GDM1 (cell line): ENCODE measurements at places on chromosomes 16 and 17.
A peak's percentile ranks its signal among the peaks of the same experiment; 100 is the strongest.

GRCh38 chr17:66507103-66507923 lies 204.9 kb downstream of the PRKCA start:
- DNase-seq: no peak

DNA sequence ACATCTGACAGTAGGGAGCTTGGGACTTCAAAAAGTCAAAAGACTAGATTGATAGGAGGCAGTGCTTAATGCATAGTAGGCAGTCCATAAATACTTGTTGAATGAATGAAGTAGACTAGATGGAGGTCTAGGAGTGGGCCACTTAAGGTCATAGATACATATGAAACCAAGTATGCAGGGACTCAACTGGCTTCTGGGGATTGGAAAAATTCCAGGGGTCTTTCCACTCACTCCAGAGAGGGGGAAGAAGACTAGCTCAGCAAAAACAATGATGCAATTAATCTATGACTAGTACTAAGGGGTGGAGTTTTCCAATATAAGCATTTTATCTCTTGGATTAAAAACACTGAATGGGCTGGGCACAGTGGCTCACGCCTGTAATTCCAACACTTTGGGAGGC lies 298.3 kb upstream of the XYLT1 start:
- no peak for DNase-seq

DNA sequence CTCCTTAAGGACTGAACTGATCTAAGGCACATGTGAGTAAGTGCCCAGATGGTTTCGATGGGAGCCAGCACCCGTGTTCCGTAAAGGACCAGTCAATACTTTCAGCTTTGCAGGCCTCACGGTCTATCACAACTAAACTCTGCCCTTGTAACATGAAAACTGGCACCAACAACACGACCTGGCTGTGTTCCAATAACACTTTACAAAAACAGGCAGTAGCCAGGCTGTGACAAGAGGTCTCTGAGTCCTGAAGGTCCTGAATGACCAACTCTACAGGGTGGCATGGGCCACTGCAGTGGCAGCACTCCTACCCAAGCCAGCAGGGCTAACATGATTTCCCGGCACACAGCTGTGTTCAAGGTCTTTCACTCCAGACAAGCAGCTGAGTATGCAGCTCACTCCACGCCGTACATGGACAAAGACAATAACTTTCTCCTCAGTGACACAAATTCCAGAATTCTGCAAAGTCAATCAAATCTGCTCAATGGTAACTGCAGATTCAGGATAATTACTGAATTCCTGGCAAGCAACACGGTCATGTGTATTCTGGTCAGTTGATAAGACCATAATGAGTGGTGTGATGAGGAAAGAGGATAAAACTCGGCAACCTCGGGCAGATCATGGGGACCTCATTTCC lies 15.3 kb downstream of the NPLOC4 start:
- DNase-seq: no peak

DNA sequence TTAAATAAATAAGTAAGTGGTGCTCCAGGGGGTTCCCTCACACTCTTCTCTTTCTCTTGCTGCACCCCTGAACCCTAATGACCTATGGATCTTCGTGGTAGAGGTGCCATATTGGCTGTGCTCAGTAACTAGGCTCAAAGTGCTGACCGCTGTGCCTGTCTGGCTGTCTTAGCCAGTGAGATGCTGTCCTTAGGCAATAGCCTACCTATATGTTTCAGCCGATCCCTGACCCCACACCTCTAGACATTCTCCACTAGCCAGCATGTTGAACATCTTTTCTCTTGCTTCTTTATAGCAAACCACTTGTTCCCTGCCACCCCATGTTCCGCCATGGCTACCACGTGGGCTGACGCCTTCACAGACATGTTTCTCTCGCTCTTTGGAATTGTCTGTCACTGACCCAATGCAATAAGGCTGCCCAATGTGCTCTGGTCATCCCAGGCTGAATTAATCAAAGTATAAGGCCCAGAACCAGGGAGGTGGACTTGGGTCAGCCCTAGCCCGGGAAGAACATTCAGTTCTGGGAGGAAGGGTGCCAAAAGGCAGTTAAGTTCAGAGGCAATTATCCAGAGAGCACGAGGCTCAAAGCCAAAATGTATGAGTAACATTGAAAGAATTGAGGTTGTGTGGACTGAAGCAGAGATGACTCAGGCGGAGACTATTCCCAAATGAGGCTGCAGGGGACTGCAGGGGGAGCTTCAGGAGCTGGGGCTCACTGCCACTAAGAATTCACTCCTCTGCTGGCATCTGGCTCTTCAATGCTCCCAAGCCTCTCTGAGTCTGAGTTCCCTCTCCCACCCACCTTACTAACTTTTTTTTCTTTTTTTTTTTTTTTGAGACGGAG lies 28.7 kb upstream of the TNRC6A start:
- no peak for DNase-seq

GRCh38 chr16:85455534-85455933 lies 157.6 kb upstream of the GSE1 start:
- no peak for DNase-seq

DNA sequence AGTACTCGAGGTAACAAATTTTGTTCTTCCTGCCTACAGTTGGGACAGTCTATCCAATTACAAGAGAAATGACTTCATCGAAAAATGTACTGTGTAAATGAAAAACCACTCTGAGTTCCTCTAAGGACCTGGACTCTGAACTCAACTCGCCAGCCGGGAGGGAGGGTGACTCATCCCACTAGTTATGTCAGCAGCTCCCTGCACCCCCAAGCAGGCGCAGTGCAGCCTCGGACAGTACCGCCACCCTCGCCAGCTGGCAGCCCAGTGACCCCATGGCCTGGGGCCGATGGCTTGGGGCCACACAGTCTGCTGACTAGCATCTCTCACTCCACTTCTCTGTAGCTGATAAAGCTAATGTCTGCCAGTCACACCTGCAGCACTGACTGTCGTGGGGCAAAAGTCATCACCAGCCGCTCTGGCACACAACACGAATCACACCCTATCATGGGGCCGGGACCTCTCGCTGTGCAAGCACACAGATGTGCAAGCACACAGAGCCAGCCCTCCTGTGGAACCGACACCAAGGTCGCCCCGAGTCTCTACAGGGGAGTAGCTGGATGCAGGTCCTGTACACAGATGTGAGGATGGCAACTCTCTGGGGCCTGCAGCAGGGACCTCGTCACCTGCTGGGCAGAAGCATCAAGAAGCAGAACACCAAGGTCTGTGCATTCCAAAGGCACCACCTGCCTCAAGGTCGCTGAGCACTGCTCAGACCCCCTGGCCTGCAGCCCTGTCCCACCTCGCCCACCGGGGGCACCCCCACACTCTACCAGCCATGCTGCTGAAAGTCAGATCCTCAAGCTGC lies 5.7 kb downstream of the CSNK1D start:
- no peak for DNase-seq

GRCh38 chr17:4900231-4901107 lies 1.1 kb downstream of the C17orf107 start:
- DNase-seq: no peak

DNA sequence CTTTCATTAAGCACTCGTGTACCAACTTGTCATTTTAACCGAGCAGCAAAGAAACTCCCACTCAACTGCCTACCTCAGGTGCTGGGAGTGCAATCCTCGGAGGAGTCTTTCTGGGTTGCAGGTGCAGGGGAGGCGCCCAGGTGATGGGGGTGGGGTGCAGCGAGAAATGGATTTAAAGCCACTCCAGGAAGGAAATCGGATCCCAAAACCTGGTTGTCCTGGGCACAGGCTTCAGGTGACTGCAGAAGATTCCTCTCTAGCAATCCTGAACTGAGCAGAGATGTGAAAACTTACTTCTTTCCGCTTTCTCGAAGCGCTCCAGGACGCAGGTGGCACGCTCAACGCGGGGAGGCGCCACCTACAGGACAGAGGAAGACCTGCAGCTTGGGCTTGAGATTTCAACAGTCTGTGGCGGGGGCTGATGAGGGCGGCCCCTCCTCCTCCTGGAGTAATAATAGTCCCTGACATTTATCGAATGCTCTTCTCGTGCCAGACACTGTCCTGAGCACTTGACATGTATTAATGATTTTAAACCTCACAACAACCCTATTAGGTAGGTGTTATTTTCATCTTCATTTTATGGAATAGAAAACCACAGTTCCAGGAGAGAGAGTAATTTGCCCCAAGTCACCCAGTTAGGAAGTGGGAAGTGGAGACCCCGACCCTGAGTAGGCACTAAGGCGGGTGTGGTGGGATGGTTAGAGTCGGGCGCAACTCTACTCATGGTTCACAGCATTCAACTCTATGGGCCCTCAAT lies 27.2 kb upstream of the SKAP1 start:
- peak; percentile 31 for DNase-seq

DNA sequence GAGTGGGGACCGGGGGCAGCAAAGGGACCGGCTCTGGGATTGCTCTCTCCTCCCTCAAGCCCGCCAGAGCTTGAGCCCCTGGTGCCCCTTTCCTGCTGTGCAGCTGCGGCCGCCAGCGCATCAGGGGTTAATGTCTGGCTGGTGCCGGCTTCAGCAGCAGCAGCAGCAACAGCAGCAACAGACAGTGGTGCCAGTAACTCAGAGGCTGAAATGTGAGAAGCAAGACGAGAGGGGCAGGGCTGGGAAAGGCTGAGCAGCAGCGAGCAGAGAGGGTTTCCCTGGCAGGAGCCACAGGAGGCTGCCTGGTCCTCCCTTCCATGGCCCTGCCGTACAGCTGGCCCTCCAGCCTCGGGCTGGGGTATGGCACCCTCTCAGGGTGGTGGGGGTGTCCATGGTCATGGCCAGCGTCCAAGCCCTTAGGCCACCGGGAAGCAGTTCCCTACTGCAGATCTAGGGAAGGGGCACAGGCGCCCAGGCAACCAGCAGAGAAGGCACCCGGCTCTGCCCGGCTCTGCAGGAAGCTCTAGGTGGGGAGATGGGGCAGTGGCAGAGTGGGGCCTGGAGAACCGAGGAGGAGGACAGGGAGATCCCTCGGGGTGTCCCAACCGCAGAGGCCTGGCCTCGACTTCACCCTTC lies 21.1 kb upstream of the TFAP4 start:
- no peak for DNase-seq

DNA sequence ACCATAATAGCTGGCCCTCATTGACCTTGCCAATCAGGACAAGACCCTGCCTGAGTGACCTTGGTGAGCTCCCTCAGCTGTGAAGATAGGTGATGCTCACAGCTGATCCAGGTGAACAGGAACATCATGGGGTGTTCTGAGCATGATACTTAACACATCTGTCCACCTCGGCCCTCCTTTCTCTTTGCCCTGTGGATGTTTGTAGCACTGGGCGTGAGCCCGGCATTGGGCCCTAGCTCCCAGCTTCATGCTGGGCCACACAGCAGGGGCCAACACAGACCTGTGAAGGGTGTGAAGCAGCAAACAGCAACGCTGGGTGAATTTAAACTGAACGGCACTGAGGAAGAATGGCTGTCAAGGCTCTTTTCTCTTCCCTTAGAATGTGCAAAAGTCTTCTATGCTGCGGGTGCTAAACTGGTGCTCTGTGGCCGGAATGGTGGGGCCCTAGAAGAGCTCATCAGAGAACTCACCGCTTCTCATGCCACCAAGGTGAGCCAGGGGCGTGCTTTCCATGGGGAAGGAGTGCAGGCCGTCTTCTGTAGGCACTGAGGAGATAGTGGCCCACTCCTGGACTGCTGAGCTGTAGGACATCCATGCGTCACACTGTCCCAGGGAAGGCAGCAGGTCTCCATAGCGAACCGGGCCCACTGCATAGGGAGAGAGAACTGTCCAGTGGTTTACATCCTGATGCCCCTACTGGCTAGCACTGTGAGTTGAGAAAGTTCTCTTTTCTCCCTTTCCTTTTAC lies 35.9 kb downstream of the TMEM11 start:
- no peak for DNase-seq

- DNase-seq: no peak
Observed at GRCh38 chr16:2924901-2925755, 13.4 kb downstream of the FLYWCH1 start.

DNA sequence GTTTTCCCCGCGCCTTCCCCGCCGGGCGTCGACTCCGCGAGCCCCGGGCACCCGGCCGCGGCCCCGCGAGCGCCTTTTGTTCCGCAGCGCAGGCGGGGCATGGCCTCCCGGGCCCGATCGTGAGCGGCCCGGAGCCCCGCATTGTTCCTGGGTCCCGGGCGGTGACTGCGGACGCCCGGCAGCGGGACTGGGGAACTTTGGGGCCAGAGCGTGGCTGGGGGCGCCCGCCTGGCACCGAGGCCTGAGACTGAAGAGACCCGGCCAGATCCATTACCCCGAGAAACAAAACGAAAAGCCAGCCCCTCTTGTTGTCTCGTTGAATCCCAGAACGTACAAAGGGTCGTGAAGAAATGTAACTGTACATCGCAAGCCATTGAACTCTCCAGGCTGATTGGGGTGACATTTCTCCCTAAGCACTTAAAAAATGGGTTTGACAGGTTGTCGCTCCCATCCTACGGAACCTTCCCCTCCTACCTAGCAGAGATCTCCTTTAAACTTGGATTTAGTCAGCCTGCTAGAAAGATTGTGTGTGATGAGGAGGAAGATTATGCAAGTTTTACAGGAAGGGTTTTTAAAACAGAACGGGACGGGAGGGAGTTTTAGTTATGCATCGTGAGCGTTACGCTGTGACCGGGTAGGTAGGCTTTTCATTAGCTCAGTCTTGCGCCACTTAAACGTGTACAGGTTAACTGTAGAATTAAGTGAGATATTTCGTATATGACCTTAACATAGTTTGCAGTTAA lies 825 bp downstream of the METTL9 start:
- DNase-seq: no peak

- no peak for DNase-seq
Observed at GRCh38 chr16:50298075-50298460, 31.7 kb downstream of the ADCY7 start.

- no peak for DNase-seq
Observed at GRCh38 chr16:73735018-73735417, 561.6 kb upstream of the PSMD7 start.

DNA sequence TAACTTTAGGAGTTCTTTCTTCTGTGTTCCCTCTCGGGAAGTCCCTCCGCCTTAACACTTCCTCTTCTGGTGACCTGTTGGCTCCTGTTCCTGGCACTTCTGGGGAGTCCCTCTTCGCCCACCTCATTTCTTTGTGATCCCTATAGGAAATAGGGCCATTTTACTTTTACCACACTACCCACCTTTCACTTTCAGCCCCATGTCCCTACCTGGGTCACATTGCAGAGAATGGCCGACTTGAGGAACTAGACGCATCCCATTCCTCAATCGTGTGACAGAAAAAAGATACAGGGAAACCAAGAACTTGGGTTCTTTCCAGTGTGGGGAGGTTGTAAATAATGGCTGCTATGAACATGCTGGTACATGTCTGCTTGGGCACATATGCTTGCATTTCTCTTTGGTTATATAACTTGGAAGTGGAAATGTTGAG lies 6.6 kb downstream of the IL21R start:
- no peak for DNase-seq

DNA sequence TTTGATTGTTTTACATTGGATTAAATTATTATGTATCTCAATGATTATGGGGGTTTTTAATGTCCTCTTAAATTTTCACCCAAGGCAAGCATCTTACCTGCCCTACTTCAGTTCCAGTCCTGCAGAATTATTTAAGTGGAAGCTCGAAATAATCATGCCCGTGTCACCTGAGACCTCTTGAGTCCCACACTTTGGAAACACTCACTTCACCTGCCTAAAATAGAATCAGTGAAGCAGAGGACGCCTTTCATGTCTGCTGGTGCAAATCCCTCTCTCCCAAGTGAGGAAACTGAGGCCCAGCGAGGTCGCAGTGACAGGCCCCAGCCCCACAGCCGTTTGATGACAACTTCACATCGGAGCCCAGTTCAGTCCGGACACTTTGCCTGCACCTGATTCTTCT lies 284.6 kb downstream of the C16orf95 start:
- no peak for DNase-seq
